ENCODE measurements at places on chromosomes 12 and 14.
A peak's percentile ranks its signal among the peaks of the same experiment; 100 is the strongest.

DNA sequence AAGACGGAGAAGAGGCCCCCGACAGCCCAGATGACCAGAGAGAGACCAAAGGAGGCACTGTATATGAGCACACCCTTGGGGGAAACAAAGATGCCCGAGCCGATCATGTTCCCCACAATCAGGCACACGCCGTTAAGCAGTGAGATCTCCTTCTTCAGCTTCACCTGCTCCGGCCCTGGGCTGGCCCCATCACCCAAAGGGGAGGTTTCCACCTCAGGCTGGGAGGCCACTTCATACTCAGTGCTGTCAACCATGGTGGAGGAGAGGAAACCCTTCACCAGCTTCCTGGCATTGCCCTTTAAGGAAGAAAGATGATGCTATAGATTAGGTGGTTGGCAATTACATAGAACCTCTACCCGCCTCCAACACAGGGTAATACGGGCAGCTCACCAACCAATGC is 2.1 kb downstream of the SLC7A7 start:
- no peak for DNase-seq

- no peak for DNase-seq
Observed at GRCh38 chr14:35964697-35965286, 138.7 kb downstream of the BRMS1L start.

DNA sequence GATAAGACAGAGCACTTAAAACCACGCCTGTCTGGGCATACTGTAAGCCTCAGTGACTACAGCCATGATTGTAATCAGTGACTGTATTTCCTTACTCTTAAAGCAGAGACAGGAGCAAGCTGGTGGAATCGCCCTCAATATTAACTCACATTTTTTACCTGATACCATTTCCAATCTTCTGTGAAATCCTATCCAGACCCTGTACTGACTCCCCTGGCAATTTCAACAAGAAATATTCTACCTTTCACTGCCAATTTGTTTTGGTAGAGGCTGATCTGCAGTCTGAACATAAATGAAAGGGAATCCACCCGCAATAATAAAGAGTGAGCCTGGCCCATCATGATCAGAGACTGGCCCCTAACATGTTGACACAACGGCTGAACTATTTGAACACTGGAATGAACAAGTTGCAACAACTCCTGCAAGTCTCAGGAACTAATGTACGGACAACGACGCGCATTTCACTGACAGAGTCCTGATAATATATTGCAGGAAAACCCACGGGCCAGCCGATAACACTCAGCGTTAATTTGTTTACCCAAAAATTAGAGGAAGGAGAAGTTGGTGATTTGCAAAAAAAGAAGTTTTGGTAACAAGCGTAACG is 195.5 kb upstream of the BTG1 start:
- no peak for DNase-seq

DNA sequence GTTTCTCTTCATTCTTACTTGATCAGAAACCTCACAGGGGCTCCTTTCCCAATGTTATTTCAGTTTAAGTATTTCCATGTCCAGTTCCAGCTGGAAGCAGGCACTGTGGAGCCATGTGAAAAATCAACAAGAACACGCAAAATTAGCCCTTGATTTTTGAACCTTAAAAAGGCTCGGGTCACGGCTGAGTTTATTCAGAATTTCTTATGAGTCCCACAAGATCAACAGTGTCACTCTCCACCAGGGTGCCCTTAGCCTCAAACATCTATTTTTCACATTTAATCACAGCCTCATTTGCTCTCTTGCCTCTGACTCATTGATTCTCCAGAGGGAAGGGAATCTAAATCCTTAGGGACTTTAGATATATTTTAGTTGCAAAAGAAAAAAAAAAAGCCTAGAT is 157.7 kb upstream of the AVPR1A start:
- no peak for DNase-seq

- no peak for DNase-seq
Observed at GRCh38 chr14:35072226-35072625, 26.2 kb downstream of the FAM177A1 start.

DNA sequence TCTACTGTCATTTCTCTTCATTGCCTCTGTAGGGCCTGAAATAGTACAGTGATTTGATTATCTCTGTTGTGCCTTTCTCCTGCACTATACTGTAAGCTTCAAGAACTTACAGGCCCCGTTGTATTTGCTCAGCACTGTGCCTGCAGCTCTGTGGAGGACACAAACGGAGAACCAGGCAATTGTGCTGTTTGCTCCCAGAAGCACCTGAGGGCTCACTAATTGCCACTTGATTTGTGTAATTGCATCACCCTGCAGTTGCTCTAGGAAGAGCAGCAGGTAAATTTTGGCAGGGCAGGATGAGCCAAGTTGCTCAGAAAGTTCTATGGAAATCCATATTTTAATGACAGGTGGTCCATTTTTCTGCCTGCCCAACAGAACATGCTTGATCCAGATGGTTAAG is 11.6 kb upstream of the KRT82 start:
- no peak for DNase-seq

- no peak for DNase-seq
Observed at GRCh38 chr14:21098076-21098891, at the start of gene ZNF219. ZNF219 (minus strand) TSS chr14:21098655; CDS start chr14:21093591, 5,064 bp downstream.

DNA sequence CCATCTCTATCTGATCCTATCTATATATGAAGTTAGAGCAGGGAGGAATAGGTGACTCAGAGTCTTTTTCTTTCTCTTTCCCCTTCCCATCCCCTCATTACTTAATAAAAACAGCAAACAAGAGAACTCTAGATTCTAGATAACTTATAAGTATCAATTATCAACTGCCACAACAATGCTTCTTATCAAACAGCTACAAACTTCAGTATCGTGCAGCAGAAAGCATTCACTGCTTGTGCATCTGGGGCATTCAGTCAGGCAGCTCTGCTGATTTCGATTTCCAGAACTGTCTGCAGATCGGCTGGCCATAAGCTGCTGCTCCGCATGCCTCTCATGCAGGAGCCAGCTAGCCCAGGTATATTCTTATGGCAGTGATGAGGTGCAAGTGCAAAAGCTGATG is 19.4 kb downstream of the A2ML1 start:
- no peak for DNase-seq

GRCh38 chr14:103336191-103336590 is 2.2 kb downstream of the EIF5 start:
- no peak for DNase-seq

DNA sequence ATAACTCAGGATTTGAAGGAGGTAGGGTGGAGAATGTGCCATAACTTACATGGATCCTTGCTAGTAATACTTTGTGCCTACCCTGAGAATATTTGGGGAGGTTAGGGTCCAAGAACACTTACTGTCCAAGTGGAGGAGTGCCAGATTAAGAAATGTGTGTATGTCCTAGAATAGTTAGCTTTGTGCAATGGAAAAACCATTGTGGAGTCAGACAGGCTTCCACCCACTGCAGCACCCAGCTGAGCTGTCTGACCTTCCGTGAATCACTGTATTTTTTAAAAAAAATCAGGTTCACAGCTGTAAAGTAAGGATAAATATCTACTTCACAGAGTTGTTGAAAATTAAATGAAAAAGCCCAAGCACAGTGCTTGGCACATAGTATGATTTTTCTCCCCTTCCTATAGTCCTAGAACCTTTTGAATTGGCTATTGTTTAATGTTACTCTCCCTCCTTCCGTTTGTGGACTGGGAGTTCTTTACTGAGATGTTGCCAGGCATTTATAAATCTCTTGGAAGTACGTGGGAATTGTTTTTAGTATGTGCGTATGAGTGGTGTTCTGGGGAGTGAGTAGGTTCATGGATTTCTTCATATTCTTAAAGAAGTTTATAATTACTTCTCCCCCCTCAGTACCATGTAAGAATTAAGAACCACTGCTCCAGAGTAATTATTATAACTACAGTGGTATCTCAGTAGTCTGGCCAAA is 9.2 kb downstream of the RAB21 start:
- DNase-seq: no peak

- DNase-seq: no peak
Observed at GRCh38 chr12:122929812-122930211, 33.9 kb upstream of the VPS37B start.

GRCh38 chr12:126807312-126807865 is 1459.6 kb upstream of the TMEM132C start:
- DNase-seq: no peak

- no peak for DNase-seq
Observed at GRCh38 chr14:28709571-28710305, 56.8 kb upstream of the FOXG1 start.

DNA sequence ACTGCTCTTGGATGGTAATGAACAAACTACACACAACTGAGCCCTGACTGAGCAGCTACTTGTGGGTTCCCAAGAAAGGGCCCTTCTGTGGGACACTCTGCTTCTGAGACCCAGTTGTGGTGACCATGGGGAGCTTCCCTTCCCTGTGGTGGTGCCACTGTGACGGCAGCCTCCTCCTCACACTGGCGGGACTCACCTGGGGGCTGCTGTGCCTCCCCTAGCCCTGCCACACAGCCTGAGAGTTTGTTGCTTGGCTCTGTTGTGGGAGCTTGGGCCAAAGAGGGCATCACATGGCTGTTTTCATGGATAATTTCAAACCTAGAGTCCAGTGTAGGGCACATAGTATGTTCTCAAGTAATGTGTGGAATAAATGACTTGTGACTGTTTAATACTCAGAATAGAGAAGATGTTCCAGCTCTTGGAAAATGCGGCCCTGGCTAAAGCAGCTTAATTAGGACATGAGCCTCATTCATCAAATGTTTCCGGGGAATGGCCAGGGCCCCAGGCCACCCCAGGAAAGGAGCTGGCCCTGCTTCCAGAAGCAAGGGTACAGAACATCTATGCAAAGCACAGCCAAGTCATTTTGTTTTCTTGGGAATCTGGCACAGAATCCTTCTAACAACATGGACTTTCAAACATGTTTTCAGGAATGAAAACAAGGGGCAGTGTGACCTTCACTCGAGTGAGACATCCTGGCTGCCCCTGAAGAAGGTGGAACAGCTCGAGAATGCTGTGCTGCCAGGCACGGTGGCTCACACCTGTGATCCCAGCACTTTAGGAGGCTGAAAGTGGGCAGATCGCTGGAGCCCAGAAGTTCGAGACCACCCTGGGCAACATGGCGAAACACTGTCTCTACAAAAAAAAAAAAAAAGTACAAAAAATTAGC is 21.2 kb downstream of the ZFYVE21 start:
- no peak for DNase-seq

- DNase-seq: no peak
Observed at GRCh38 chr12:24139035-24139434, 189.6 kb upstream of the SOX5 start.

GRCh38 chr14:91904956-91905645 is 37.8 kb upstream of the TC2N start:
- DNase-seq: no peak

DNA sequence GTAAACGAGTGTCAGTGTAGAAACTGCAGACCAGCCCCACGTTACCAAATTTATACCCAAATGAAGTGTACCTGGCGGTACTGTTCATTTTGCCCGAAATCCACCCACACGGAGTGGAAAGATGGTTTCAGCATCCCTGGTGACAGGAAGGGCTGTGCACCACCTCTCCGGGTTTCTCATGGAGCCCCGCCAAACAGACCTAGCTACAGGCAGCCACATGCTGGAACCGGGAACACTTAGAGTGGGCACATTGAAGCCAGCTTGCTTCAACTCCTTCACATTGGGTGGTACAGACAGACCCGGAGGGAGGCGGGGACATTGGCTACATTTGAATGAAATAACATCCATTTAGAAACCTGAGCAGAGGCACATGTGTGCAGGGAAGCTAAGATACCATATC is 84.4 kb downstream of the PPP2R5C start:
- DNase-seq: no peak

DNA sequence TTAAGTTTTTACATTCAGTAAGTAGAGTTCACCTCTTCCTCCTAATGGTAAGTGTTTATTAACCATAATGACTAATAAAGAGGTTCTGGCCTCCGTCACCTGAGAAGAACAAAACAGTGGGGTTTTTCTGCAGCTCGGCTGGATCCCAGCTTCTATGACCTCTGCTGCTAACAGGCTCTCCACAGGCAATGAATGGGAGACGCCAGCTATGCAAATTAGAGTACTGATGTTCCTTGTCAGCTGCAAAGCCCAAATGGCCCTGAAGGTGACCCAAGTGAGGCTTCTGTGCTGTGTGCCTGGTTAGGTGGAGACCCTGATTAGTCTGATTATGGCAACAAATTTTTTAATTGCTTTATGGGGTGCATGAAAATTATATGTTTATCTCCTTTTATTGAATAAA is 218.1 kb downstream of the APAF1 start:
- no peak for DNase-seq

- DNase-seq: no peak
Observed at GRCh38 chr12:131387281-131388163, 323.4 kb upstream of the SFSWAP start.

GRCh38 chr12:116982791-116983411 is 72.2 kb downstream of the FBXW8 start:
- DNase-seq: peak; percentile 32

DNA sequence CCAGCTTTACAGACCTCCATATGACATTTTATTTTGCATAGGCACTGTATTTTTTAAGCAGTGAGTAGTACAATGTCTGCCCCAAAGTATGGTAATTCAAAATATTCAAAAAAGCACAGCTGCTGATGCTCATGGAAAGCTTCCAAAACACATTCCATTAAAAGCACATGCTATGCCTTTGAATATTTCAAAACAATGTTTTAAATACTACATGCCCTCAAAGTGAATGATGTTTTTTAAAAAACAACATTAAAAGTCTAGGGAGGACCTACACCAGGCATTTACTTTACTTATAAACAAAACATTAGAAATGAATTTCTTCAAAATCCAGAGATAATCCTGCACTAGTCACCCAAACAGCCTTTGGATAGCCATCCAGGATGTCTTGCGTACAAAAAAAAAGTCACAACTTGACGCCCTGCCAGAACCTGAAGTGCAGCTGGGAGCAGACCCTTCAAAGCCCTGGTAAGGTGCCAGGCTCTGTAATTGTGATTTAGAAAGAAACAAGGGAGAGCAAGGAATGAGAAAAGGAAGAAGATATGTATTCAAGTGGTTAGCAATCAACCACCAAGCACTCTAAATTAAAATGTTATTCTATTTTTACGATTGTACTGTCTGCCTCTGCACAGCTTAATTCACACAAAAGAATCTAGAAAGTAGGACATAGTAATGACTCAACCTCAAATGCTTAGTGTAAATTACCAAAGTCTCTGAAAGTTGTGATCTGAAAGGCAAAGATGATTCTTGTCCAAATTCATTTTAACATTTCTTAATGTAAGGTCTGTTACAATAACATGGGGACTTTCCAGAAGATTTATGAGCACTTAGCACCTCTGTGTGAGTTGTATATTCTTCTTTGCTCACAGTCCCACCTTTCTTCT is 31.9 kb downstream of the CEP83 start:
- DNase-seq: peak; percentile 56

DNA sequence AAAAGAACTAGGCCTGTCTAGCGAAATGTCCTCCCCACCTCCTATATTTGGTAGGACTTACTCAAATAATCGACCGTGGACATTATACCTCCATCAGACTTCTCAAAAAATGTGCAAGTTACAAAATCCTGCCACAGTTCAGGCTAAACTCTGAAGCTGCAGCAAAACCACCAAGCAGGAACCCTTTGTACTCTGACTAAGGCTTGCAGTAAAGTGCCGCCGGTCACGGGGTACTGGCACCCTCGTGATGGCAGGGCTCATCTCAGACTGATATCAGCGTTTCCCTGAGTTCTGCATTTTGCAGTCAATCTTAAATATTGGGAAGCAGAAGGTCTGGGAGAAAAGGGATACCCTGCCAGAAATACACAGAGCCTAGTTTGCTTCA is 17.1 kb downstream of the SLC11A2 start:
- DNase-seq: no peak

- no peak for DNase-seq
Observed at GRCh38 chr14:97218691-97219430, 421.7 kb downstream of the VRK1 start.

Data from GM04504 (cell line).